ENCODE measurements at places on chromosomes 3 and 15.

GRCh38 chr3:152046280-152046679 is 172.8 kb downstream of the SUCNR1 start:
- DNase-seq: no peak

DNA sequence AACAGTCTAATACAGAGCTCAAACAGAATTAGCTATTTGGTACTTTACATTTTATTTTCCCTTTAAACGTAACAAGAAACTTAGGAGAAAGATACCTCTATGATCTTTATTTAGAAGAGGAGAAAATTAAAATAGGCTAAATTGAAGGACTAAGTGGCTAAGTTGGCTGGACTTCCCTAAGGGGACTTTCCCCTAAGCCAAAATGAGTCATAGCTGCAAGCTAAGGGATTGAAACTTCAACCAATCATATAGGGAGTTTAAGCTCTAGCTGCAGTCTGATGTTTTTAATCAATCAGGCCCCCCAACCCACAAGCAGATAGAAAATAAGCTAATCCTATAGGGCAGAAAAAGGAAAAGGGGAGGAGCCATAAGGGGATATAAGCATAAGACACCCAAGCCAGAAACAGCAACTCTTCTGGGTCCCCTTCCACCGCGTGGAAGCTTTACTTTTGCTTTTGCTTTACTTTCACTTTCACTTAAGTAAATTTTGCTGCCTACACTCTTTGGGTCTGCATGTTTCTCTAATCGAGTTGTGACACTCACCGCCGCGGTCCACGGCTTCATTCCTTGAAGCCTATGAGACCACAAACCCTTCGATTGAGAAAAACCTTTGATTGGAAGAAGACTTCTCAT is 1108.5 kb upstream of the EPHA6 start:
- peak; percentile 9 for DNase-seq

GRCh38 chr15:89645680-89646079 is 9.6 kb downstream of the KIF7 start:
- no peak for DNase-seq

GRCh38 chr3:181425074-181425473 is 286.7 kb upstream of the SOX2 start:
- no peak for DNase-seq

DNA sequence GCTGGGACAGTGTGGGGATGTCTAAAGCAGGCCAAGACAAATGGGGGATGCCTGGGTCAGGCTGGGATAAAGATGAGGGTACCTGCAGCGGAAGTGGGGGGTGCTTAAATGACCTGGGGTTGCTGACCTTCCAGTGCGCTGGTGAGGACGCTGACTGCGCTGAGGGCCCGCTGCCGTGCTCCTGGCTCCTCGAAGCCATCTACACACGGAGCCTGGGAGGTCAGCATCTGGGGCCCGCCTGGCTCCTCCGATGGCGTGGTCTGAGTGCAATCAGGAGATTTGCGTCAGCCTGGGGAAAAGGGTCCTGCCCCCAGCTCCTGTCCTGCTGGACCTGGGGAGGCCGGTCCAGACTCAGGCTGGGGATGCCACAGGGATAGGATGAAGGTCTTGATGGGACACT is 50.7 kb downstream of the SCN5A start:
- no peak for DNase-seq

GRCh38 chr3:190528706-190529105 is 14.8 kb downstream of the IL1RAP start:
- DNase-seq: no peak

DNA sequence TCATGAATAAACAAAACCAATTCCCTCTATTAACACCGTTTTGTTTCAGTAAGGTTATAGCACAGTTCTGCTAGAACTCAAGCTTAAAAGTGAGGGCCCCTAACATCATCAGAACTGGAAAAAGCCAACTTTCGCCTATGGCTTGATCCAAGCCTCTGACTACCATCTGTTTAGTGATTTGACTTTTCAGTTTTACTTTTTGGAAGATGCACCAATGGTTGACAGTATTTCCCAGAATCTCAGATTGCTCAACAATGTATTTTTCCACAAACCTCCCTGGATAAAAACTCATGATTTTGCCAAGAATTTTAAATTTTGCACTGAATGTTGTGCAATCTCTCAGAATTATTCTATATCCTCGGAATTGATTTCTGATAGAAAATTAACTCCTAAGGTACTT is 190.7 kb downstream of the LSAMP start:
- DNase-seq: no peak

DNA sequence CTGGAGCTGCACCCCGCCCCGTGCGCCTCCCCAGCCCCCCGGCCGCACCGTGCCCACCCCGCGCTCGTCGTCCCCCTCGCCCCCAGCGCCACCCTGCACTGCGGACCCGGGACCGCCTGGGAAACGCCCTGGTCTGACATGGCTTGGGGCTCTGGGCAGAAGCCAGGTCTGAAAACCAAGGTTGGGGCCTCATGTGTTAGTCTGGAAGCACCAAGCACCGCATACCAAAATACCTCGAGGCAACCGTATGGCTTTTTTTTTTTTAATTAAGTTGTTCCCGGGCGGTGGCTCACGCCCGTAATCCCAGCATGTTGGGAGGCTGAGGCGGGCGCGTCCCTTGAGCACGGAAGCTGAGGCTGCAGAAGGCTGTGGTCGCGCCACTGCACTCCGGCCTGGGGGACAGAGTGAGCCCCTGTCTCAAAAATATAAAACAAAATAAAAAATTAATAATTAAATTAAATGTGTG is 91.5 kb upstream of the CHD2 start:
- DNase-seq: peak; percentile 78
